ENCODE measurements at places on chromosomes 3 and 15.

GRCh38 chr3:24447836-24448235 is 46.8 kb downstream of the THRB start:
- no peak for DNase-seq

DNA sequence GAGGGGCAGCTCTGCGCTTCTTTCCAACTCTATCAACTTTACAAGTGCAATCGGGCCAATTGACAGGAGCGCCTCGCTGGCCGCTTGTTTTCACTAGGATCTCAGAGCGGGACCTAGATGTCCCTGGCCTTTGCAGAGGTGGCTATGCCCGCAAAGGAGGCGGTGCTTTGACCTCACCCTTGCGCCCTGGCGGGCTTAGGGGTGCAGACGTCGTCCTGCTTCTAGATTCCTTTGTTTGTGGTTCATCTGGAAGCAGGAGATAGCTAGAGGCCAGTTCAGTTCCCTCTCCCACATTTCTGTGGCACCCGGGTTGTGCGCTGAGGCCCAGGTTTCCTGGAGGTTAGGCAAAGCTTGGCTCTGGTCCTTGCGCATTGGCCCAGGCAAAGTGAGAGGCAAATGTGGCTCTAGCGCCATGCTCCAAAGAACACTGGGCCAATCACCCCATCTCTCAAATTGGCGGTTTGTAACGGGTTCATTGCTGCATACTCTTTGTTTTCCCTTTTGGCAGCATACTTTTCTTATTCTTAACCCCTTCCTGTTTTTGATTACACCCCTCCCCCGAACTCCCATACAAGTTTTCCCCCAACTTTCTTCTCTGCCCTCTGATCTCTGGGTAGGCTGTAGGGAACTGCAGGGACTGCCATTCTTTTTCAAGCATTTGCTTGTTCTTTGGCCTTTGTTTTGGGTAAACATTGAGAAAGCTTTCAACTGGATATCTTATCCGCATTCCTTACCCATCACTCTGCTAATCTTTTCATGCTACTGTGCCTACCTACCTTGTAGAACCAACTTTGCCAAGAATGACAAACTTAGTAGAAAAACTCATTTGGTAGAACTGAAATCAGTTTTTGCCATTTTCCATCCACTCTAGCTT is 1.4 kb downstream of the PPM1L start:
- no peak for DNase-seq

GRCh38 chr15:68464448-68465090 is 32.6 kb upstream of the ITGA11 start:
- DNase-seq = no peak

DNA sequence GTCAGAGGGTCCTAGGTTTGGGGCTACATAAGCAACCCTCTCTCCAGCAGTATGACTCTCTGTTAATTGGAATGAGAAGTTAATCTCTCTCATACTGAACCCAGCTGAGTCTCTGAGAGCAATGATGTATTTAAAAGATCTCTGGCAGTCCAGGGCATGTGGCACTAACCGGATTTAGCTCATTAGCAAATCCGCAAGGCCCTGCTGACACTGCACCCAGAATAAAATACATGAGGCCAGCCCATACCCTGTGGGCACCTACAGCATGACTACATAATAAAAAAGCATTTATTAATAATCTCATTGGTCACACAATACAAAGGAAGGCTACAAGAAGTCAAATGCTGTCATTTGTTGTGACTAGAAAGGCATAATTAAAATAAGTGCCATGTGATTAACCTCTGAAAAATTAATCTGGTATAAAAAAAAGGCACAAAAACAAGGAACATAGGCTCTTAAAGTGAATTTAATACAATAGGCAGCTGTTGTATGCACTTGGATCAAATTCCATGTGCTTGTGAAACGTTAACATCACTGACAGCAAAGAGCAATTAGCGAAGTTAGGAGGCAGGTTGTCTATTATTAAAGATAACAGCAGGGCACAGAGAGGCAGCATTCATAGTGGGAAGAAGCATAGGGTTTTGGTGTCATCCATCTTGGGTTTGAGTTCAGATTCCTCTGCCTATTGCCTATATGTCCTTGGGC is 381.2 kb downstream of the WDR72 start:
- no peak for DNase-seq

- no peak for DNase-seq
Measured at GRCh38 chr3:143445118-143445517, 325.5 kb downstream of the CHST2 start.

GRCh38 chr3:107325446-107325845 is 51.8 kb upstream of the CCDC54 start:
- DNase-seq = no peak

- DNase-seq = no peak
Measured at GRCh38 chr15:73838831-73839426, 34.4 kb upstream of the TBC1D21 start.

DNA sequence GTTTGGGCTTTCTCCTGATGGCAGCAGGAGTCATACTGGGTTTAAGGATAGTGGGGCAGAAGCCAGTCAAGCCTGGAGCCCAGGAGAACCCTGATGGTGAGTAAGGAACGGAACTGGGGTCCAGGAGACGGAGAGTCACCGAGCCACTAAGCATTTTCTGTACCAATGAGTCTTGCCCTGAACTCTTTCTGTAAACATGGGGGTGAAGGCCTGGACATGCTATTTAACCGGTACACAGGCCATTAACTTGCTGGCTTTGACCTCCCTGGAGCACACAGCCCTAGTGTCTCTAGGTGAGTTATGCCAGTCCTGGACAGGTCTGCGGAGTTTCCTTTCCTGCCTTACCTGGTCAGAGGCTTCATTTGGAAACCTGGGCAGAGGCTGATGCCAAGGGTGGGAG is 3.9 kb downstream of the SLC6A6 start:
- DNase-seq = no peak

DNA sequence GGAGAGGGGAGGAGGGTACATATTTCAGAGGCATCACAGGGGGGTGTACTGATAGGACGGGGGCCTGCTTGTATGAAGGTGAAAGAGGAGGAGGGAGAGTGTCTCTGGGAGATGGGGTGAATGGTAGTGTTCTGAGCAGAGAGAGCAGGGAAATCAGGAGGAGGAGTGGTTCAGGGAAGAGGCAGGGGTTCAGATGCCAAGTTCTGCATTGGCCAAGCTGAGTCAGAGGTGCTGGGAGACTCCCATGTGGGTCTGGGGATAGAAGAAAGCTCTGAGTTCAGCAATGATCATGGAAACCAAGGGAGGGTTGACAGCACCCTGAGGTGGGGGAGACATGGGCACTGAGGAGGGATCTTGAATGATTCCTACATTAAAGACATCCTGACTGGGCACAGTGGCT is 3.0 kb downstream of the CYP8B1 start:
- no peak for DNase-seq

DNA sequence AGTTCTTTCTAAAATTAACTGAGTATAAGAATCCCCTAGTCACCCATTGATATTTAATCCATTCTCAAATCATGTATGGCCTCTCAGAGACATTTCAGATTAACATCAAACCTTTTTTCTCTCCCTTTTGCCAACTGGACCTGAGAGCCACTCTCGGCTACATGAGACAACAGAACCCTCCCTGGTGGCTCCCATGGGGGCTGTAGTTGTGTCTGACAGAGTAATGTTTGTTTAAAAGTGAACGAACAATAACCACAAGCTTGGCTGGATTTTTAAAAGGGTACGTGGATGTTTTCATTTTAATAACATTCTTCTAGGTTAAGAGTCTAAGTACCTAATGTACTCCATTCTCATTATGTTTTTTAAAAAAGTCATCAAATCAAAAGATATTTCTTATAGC is 37.1 kb downstream of the P3H2 start:
- DNase-seq = no peak

GRCh38 chr3:173699353-173699752 is 301.8 kb downstream of the NLGN1 start:
- DNase-seq = no peak

- DNase-seq = no peak
Measured at GRCh38 chr3:71265365-71265915, 318.1 kb downstream of the FOXP1 start.

DNA sequence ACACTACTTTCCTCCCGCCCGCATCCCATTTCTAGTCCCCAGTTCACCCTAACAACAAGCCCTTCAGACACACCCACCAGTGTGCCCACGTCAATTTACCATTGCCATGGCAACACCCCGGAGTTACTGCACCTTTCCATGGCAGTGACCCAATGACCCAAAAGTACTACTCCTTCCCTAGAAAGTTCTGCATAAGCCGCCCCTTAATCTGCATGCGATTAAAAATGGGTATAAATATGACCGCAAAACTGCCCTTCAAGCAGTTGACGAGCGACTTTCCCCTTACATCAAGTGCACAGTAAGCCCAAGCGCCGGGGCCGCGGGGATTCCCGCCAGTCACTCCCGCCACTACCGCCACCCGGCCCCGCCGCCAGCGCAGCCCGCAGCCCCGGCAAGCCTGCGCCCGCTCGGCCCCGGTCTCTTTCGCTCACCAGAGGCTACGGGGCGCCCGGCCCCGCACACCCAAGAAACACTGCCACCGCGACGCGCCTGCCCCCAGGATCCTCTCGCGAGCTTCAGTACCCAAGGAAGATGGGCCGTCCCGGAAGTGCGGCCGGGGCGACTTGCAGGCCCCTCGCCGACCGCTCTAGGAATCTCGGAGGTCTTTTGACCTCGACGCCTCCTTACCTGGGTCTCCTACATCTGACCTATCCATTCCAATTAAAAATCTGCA is 27.2 kb upstream of the ZNF502 start:
- DNase-seq = peak; percentile 36

GRCh38 chr3:81778678-81779182 is 17.3 kb upstream of the GBE1 start:
- DNase-seq = no peak

GRCh38 chr3:110575702-110576101 is 495.9 kb upstream of the NECTIN3 start:
- DNase-seq = no peak

Data from naive thymus-derived CD4-positive, alpha-beta T cell (primary cell).